Thyroid gland (tissue), 4 donors: ENCODE measurements at places on chromosomes 2 and 18. TPM values are rescaled to one million over a fixed set of nuclear protein-coding genes. Genes with fewer than 3 reads are reported as not detected.

- H3K27me3 ChIP-seq: no peaks in the 10 kb centered on the region
- H3K36me3 ChIP-seq: no peaks in the 10 kb centered on the region
- no peak for DNase-seq
- H3K27ac ChIP-seq: peak overlapping the region; percentile 34
- H3K4me1 ChIP-seq: peaks cover 16% of the 10 kb centered on the region
Observed at GRCh38 chr2:85264471-85264870, 63.3 kb downstream of the TGOLN2 start.

DNA sequence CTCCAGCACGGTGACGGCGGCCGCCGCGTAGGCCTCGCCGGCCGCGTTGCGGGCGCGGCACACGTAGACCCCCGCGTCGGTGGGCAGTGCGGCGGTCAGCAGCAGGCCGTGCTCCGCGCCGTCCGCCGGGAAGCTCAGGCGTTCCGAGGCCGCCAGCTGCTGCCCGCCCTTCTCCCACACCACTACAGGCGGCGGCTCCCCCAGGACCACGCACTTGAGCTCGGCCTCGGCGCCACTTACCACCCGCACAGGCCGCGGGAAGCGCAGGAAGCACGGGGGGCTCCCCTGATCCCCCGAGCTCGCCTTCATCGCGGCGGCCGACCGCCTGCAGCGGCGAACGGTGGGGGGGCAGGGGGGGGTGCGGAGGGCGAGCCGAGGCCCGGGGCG, 422 bp downstream of the OBSL1 start:
- peaks cover 25% of the 10 kb centered on the region for H3K4me1 ChIP-seq
- DNase-seq: no peak
- peak overlapping the region; percentile 77 for H3K4me3 ChIP-seq

Gene SP140
- total RNA-seq: 0.58 TPM

Gene CHST9
- not detected for total RNA-seq

- no peaks in the 10 kb centered on the region for H3K36me3 ChIP-seq
- H3K27ac ChIP-seq: peak overlapping the region; percentile 85
- peaks cover 22% of the 10 kb centered on the region for H3K4me1 ChIP-seq
- no peak for DNase-seq
- no peak overlapping the region for H3K4me3 ChIP-seq
Observed at GRCh38 chr2:204664708-204665121, 119.4 kb downstream of the PARD3B start.
